ENCODE measurements at places on chromosomes 3 and 15. TPM values are rescaled to one million over a fixed set of nuclear protein-coding genes. Genes with fewer than 3 reads are reported as not detected.

PLS1 gene
- 1.8 TPM for total RNA-seq

CYP1A2 gene
- not detected for total RNA-seq

C3orf22 gene
- not detected for total RNA-seq

SLC24A5 gene
- 668 TPM for total RNA-seq

SH2D7 gene
- total RNA-seq: not detected

THRB gene
- under 0.01 TPM for total RNA-seq

NTRK3 gene
- not detected for total RNA-seq

PLSCR5 gene
- not detected for total RNA-seq
